ENCODE measurements at places on chromosomes 11 and 22.

DNA sequence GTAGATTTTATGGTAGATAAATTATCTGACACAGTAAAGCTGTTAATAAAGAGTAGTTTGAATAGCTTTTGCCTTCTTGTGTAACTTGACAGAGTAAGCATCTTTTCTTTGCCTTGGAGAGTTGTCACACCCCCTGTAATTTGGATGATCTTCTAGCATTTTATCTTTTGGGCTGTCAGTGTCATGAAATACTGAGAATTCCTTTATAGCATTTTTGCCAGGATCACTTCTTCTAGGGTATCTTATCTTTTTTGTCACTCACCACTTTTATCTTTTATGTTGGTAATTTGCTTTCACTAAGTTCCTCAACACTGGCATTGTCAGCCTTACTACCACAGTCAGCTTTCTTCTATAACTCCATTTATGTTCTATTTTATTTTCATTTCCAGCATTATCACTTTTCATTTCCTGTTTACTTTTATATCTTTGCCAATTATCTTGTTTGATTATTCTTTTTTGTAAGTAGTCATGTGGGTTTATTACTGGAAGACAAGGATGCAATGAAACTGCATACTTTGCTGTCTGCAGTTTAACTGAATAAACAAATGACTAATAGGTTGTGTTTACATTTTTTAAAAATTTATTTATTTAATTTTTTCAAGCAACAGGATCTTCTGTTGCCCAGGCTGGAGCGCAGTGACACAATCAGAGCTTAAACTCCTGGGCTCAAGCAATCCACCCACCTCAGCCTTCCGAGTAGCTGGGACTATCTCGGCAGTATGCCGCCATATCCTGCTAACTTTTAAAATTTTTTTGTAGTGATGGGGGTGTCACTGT, 28.1 kb upstream of the ACAT1 start:
- no peak for DNase-seq

DNA sequence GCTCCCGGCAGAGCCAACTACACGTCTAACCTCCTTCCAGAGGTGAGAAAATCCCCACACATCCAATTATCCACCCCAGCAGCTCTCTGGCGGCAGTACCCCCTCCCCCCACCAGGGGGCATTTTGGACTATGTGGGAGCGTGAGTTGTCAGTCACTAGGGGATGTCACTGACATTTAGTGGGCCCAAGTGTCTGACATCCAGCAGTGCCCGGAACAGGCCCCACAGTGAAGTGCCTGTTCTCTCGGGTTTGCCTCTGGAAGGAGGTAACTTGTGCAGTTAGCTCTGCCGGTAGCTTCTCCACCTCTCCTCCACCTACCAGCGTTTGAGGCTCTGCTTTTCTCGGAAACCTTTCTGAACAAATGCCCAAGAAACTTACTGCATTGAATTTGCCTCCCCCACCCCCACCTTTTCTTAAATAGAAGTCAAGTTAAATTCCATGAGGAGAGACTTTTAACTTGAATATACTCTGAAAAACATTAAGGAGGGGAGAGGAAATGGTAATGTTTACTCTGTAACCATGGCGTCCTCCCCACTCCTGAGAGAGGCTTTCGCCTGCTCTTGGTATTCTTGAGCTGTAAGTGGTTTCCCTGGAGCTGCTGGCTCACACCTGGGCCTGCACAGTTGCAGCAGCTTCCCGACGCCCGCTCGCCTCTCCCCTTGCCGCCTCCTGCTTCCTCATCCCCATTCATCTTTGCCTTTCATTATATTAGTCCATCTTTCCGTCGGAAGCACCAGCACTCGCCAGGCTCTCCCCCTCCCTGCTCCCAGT, 112.8 kb downstream of the WNT7B start:
- peak; percentile 31 for DNase-seq

DNA sequence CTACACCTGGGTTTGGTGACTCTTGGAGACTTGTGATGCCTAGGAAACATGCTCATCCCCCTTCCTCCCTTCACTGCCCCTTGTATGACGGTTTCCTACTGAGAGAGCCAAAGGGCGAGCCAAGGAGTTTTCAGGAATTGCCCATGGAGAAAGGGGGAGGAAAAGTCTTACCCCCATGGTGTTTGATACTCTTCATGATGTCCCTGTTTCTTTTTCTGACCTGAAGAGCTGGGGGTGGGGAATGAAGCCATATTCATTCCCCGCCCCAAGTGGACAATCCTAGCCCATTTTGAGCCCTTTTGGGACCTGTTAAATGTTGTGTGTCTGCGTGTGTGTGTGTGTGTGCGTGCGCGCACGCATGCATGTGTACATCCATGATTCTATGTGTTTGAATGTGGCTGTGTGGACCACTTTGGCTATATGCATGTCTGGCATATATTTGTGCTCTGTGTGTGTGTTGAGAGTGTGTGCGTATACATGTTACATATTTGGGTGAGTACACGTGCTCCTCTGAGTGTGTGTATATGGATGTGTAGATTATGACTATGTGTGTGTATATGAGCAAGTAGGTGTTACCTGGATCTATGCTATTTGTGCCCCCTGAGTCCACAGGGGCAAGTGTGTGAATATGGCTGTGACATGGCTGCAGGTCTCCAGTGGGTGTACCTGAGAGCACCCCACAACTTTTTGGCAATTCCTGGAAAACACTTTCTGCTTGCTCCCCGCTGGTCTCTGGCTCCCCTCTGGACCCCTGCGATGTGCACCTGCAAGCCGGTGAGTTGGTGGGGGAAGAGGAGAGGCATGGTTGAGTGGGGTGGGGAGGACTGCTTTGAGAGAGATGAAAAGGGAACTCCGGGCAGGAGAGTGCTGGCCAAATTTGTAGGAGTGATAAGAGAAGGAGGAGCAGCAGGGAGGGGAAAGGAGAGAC, 24.6 kb downstream of the OTOG start:
- DNase-seq, result no peak

- no peak for DNase-seq
Measured at GRCh38 chr22:42022162-42022847, 23.7 kb downstream of the WBP2NL start.

DNA sequence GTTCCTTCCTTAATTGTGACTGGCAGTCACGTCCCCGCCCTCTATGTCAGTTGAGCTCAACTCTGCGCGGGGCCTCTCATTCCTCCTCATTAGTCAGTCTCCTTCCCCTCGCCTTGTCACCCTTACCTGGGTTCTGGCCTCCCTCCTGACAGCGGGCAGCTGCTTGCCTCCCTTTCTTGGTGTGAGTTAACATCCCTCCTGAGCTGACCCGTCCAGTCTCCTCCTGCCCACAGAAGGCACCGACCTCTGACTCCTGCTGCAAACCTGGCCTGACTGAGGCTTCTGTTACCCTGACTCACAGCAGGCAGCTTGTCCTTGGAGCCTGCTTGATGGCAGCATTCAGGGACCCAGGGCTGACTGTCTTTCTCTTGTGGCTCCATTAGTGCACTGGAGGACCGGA, 45.2 kb downstream of the GRIK4 start:
- no peak for DNase-seq

GRCh38 chr11:36363361-36364268, 67.5 kb downstream of the PRR5L start:
- no peak for DNase-seq

Measured in stimulated activated CD4-positive, alpha-beta T cell treated with anti-CD3 and anti-CD28 coated beads, Interleukin-12 subunit alpha, Interleukin-12 subunit beta, amount 100 ng/mL, for 24 hours (primary cell).